Lower leg skin (tissue), 4 donors: ENCODE measurements at places on chromosomes 1 and 21. TPM values are rescaled to one million over a fixed set of nuclear protein-coding genes. Genes with fewer than 3 reads are reported as not detected.

The FAM43B gene
- 0.62 TPM for total RNA-seq

The KRTAP25-1 gene
- not detected for total RNA-seq

The TNFAIP8L2 gene
- 5.6 TPM for total RNA-seq

The ZNF683 gene
- total RNA-seq = not detected
